CD4-positive, alpha-beta T cell (primary cell): ENCODE measurements at places on chromosomes 16 and 17.

- DNase-seq = no peak
Measured at GRCh38 chr17:13864521-13864920, 204.8 kb upstream of the COX10 start.

GRCh38 chr16:67917852-67918236 lies 13.8 kb downstream of the CTRL start:
- no peak for DNase-seq

DNA sequence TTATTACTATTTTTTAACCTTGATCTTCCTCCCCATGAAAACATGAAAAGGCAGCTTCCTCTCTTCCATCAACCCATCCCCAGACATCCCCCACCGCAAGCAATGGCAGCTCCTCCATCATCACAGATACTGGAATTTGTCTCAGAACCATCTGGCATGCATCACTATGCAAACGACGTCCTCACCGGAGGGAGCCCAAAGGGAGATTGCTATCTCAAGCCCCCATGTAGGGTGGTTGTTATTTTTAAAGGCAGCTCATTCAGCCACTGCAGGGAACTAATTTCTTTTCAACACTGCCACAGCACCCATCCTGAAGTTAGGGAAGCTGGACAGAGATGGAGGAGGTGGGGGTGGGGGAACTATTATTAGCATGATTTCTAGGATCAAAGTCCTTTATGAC lies 222.5 kb downstream of the FOXL1 start:
- no peak for DNase-seq

- no peak for DNase-seq
Measured at GRCh38 chr17:31740611-31741082, 118.4 kb downstream of the COPRS start.

DNA sequence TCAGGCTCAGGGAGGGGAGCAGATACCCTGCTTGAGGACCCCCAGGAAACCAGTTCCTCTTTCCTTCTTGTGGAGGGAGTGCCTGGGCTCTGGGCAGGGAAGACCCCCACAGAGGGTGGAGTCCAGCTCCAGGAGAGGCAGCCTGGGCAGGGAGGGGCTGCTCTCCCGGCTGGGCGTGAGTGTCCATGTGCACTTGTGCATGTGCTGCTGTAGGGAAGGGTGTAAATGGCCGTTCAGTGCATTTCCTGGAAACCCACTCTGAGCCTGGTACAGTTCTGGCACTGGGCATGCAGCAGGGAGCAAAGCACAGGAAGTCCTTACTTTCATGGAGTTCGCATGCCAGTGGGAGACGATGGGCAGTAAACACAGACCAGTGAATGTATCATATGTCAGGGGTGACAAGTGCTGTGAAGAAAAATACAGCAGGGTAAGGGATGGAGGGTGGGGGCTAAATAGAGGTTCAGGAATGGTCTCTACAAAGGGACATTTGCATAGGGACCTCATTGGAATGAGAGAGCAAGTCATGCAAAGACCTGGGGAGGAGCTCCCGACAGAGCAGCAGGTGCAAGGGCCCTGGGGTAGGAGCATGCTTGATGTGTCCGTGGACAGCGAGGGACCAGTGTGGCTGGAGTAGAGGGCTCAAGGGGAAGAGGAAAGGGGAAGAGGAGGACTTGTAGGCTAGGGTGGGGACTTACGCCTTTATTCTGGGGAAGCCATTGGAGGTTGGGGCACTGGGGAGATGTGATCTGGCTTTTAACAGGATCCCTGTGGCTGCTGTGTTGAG lies 5.5 kb downstream of the STARD3 start:
- no peak for DNase-seq

- peak; percentile 33 for DNase-seq
Measured at GRCh38 chr17:4796552-4796920, 572 bp downstream of the PSMB6 start.

DNA sequence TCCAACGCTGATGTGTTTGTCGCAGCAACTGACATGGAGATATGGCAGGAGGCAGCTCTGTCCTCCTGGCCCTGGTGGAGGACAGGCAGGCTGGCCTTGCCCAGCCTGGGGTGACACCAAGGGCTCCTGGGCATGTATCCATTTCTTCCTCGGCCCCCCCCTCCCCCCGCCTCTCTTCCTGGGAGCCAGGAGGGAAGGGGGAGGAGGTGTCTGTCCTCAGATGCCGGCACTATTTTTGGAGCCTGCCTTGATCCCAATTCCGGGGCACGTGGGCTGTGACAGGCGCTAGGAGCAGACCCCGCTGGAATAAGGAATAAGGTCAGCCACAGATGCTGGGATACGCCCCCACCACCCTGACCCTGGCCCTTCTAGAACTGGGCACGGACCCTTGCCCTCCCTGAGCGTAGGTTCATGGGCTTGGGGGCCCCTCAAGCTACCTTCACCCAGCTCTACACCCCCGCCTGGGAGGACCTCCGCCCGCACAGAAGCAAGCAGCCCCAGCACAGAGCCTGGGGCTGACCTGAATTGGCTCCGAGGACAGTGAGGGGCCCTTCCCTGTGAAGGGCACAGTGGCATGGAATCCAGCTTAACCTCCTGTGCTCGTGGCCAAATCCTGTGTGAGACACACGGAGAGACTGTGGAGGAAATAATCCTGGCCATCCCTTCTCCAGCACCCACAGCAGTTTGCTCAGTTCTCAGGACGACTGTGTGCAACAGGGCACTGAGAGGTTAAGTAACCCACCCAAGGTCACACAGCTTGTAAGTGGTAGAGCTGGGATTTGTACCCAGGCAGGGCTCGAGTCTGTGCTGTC lies 24.1 kb downstream of the SEC14L5 start:
- DNase-seq = no peak

GRCh38 chr17:59534583-59534982 lies 30.8 kb upstream of the DHX40 start:
- no peak for DNase-seq

DNA sequence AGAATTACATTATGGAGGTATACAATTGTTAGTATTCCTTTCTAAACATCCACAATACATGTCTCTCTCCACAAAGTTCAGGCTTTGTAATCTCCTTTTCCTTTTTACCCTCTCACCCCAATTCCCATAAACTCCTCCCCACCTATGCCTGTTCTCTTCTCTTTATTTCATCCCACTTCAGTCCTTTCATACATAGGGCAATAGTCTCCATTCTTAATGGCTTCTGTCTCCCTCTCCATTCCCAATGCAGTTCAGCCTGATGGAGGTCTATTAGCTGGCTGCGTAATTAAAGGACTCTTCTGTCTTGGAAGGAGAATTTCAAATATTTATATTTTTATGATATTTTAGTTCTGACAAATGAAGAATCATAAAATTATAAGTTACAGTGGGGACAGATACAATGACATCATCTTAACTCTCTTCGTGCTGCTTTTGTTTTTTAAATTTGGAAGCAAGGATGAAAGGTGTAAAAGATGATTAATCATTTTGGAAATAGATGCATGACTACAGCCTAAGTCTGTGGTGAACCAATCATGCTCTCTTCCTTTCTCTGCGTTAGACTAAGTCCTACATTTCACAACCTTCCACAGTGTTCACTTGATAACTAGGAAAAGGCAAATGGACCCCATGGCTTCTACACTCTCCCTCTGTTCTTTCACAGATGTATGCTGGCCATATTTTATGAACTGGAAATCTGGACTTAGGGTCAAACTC lies 11.2 kb upstream of the FAM20A start:
- no peak for DNase-seq

DNA sequence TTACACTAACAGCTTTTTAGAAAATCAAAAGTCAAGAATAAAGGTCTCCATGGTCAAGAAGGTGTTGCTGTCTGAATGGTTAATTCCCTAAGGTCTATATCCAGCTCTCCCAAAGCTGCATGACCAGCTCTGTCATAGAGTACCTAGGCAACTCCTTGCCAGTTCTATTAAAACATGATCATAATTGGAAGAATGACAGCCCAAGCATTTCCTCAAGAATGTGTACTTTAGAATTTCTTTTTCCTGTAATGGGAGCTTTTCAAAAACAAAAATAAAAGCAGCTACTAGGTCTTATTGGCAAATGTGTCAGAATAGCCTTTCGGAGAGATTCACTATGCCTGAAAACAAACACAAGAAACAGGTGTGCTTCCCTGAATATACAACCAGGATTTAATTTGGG lies 7.9 kb downstream of the SPOP start:
- no peak for DNase-seq

- DNase-seq = no peak
Measured at GRCh38 chr17:15954222-15954621, 9.3 kb downstream of the ADORA2B start.

GRCh38 chr16:89136931-89137330 lies 34.6 kb upstream of the CDH15 start:
- DNase-seq = peak; percentile 8

DNA sequence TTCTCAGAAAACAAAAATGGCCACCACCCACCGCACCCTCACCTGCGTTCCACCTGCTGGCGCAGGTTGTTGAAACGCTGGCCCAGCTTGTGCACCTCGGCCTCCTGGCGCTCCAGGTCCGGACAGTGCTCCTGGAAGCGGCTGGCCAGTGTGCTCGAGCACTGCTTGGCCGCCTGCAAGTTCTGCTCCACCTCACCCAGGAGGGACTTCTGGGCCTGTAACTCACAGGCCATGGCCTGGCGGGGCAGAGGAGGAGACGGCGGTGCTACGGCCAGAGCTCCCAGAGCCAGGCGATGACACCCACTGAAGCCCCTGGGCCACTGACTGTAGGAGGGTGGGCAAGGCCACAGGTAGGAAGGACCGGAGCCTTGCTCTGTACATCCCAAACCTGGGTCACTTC lies 43.4 kb downstream of the UBN1 start:
- no peak for DNase-seq

DNA sequence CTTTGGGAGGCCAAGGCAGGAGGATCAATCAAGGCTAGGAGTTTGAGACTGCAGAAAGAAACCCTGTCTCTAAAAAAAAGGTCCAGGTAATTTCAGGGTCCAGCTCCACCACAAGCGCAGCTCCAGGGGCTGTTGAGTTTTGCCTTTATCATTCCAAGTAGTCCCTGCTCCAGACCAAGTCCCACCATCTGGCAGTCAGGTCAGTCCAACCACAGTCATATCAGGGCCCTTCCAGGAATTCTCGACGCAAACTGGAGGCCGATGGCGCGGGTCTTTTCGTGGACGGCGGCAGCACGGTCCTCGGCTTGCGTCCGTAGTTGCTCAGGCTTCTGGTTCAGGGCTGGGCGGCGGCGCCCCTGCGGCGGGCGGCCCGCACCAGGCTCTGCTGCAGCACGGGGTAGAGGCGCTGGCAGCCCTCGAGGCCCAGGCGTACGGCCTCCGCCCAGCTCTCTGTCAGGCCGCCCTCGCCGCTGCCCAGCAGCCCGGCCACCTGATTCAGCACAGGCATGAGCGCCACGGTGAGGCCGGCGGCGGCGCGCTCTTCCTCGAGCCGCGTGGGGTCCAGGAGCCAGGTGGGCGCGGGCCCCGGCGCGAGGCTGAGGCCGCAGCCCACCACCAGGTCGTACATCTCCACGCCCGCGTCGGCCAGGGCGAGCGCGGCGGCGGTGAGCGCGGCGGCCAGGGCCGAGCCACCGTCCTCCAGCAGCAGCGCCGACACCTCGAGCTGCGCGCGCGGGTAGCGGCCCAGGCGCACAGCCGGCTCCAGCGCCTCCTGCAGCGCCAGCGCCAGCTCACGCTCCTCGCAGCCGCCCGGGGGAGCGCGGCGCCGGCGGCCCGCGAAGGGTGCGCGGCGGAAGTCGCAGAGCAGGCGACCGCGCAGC lies 752 bp downstream of the EXOSC6 start:
- no peak for DNase-seq

DNA sequence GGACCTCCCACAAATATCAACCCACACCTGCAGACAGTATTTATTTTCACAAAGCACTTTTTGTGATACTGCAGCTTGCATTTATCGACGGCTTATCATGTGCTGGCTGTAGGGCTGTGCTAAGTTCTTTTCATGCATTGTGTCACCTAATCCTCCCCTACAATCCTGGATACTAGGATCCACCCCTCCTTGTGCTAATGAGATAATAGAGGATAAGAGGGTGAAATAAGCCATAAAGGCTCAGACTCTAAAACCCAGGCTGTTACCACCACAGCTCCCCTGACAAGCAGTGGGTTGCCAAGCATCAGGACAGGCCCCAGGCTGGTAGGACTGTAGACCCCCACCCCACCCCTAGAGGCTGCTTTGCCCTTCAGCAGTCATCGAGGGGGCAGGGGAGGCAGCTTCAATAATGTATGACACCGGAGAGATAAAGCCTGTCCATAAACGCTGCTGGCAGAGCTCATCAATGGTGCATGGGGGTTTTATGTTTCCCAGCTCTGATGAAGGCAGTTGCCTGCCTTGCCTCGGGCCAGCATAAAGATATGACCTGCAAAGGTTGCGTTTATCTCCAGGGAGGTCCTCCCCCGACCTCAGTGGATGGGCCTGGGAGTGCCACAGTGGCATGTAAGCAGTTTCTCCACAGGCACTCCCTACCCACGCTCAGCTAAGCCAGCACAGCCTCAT lies 73.9 kb upstream of the C16orf82 start:
- no peak for DNase-seq

DNA sequence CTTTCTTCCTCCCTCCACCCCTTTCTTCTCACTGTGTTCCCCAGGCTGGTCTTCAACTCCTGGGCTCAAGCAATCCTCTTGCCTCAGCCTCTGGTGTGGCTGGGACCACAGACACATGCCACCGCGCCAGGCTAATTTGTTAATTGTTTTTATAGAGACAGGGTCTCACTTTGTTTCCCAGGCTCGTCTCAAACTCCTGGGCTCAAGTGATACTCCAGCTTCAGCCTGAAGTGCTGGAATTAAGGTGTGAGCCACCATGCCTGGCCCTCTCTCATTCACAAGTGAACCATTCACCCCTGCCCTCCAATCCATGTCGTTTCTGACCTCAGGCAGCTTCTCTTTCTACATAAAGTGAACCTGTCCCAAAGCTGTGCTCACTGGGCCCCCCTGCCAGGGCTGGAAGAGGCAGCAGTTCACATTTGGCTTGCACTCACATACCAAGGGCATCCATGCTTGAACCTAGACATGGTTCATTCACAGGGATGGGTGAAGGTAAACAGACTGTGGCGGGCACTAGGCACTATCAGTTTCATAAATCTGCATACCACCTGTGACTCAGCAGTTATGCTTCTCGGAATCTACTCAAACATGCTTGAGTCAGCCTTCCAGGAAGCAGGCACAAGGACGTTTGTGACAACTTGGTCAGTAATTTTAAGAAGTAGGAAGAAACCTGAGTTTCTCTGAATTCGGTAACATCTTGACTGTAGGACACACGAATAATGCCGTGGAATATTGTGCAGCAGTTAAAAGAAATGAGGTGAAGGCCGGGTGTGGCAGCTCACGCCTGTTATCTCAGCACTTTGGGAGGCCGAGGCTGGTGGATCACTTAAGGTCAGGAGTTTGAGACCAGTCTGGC lies 6.0 kb upstream of the RNF213 start:
- peak; percentile 83 for DNase-seq

GRCh38 chr17:29682987-29683386 lies 60.3 kb upstream of the CORO6 start:
- DNase-seq = no peak
